ENCODE measurements at places on chromosomes 7 and 10.

DNA sequence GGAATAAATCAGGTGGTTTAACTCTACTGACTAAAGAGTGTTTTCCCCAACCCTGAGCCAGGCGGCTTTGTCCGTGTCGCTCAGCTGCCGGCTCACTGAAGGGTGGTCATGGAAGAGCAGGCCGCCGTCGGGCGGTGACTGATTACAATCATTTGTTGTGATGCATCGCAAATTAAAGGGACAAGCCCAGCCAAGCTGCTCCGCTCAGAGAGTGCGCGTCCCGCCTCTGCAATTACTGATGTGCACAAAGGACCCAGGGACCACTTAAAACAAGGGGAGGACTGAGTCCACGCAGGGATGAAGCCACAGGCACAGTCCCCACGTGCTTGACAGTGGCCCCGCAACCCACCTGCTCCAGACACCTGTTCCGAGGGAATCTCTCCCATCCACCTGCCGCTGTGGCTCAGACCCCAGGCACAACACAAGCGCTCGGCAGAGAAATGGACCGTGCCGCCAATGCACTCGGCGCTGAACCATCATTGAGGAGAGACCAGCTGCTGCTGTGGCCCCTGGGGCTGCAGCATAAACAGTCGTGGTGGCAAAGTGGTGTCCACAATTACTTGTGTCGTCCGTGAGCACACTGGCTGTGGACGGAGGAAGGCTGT lies 526.5 kb downstream of the PTPRN2 start:
- no peak overlapping the region for H3K4me3 ChIP-seq
- no peaks in the 10 kb centered on the region for H3K36me3 ChIP-seq
- H3K4me1 ChIP-seq: no peaks in the 10 kb centered on the region
- DNase-seq: no peak

GRCh38 chr7:24422441-24423010 lies 138.5 kb downstream of the NPY start:
- no peaks in the 10 kb centered on the region for H3K4me1 ChIP-seq
- no peaks in the 10 kb centered on the region for H3K36me3 ChIP-seq
- H3K4me3 ChIP-seq: no peak overlapping the region
- H3K27ac ChIP-seq: no peak overlapping the region
- no peaks in the 10 kb centered on the region for H3K27me3 ChIP-seq

- peak; percentile 66 for DNase-seq
- H3K4me3 ChIP-seq: peak within 1 kb of the TSS; percentile 64
- no peaks in the 10 kb centered on the region for H3K36me3 ChIP-seq
These were observed at the start of gene NRP1 for GRCh38 chr10:33334153-33334804. Gene NRP1, minus strand, starts transcription at chr10:33334667. Its CDS starts 285 bp downstream, at chr10:33334382.

DNA sequence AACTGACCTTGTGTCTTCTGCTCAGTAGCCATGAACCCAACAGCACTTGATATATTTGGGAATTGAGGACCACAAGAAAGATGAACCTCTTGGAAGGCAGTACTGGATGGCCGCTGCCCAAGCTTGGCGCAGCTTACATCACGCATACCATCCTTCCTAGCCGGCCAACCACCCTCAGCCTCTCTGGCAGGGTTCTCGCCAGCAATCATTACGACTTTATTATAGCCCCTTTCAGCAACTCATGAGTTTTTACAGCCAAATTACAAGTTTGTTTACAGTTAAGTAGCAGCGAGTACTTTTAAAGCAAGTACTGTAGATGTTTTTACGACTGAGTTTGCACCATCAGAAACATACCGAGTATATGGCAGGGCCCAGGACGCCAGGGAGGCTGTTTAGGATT lies 769.1 kb downstream of the SUGCT start:
- no peak overlapping the region for H3K27ac ChIP-seq
- H3K36me3 ChIP-seq: no peaks in the 10 kb centered on the region
- DNase-seq: no peak
- H3K4me3 ChIP-seq: no peak overlapping the region
- no peaks in the 10 kb centered on the region for H3K4me1 ChIP-seq
- no peaks in the 10 kb centered on the region for H3K27me3 ChIP-seq

All from A673 (cell line).